ENCODE measurements at places on chromosomes 4 and X. TPM values are rescaled to one million over a fixed set of nuclear protein-coding genes. Genes with fewer than 3 reads are reported as not detected.

The HAND2 gene
- 0.15 TPM for total RNA-seq

The MSX1 gene
- 4.0 TPM for total RNA-seq

The SCFD2 gene
- 22.4 TPM for total RNA-seq

The NALF2 gene
- total RNA-seq = 0.11 TPM

The SUPT20HL1 gene
- not detected for total RNA-seq

The TRIM60 gene
- total RNA-seq = not detected

The ALB gene
- 8.3 TPM for total RNA-seq

DNA sequence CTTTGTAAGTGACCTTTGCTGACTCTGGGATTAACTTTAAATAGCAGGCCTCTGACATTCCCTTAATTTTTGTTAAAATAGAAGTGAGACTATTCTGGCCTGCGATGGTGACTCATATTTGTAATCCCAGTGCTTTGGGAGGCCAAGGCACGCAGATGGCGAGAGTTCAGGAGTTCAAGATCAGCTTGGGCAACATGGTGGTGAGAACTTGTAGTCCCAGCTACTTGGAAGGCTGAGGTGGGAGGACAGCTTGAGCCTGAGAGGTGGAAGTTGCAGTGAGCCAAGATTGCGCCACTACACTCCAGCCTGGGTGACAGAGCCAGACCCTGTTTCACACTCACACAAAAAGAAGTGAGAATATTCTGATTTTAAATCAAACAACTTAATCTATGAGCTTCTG, 27.3 kb downstream of the ZNF330 start:
- H3K4me1 ChIP-seq = no peaks in the 10 kb centered on the region
- no peak overlapping the region for H3K27ac ChIP-seq
- no peaks in the 10 kb centered on the region for H3K27me3 ChIP-seq

GRCh38 chrX:19747652-19748610, 139.5 kb downstream of the SH3KBP1 start:
- H3K4me1 ChIP-seq = no peaks in the 10 kb centered on the region
- H3K36me3 ChIP-seq = no peaks in the 10 kb centered on the region
- no peak for DNase-seq
- H3K27ac ChIP-seq = no peak overlapping the region
- H3K27me3 ChIP-seq = no peaks in the 10 kb centered on the region
- no peak overlapping the region for H3K4me3 ChIP-seq

DNA sequence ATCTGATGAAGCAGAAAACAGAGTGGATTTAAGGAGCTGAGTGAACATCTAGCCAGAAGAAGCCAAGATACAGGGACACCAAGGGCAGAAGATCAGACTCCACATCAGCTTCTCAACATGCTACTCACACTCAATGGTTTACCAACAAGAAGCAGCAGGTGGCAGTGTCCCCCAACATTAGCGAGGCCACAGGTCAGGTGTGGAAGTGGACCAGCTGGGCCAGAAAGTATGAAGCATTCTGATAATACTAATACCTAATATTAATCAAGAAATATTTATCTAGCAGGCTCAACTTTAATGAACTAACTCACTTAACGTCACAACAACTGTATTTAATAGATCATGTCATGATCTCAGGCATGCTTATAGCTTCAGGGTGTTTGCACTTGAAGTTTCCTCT, 73.4 kb upstream of the TTC29 start:
- H3K4me3 ChIP-seq = no peak overlapping the region
- H3K4me1 ChIP-seq = peaks cover 16% of the 10 kb centered on the region
- DNase-seq = peak; percentile 27
- H3K27me3 ChIP-seq = no peaks in the 10 kb centered on the region
- H3K27ac ChIP-seq = no peak overlapping the region
- H3K36me3 ChIP-seq = no peaks in the 10 kb centered on the region

- H3K27ac ChIP-seq = no peak overlapping the region
- H3K27me3 ChIP-seq = no peaks in the 10 kb centered on the region
- no peak overlapping the region for H3K4me3 ChIP-seq
- DNase-seq = no peak
These were observed 34.5 kb downstream of the KDM5C start for GRCh38 chrX:53190363-53190960.

DNA sequence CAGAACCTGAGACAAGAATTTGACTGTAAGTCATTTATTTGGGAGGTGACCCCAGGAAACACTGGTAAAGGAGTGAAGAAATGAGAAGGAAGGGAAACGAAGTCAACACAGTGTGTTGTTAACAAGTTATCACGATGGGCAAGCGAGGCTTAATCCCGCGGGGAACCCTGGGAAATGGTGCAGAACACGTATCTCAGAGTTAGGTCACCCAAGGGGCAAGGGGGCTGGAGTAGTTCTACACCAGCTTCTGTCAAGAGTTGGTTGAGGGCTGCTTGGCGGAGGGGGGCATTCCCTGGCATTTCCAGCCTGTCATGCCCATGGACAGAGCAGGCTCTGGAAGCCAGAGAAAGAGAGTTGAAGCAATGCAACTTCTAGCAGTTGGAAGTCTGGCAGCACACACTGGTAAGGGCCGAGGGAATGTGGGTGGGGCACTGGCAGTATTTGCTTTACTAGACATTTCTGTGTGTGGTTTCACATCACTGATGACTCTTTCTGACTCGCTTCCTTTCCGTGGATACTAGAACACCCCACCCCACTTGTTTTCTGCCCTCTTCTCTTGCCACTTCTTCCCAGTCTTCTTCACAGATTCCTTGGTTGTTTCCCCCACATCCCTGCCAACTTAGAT, 52.2 kb upstream of the ADGRG2 start:
- H3K4me1 ChIP-seq = no peaks in the 10 kb centered on the region
- H3K27me3 ChIP-seq = no peaks in the 10 kb centered on the region

DNA sequence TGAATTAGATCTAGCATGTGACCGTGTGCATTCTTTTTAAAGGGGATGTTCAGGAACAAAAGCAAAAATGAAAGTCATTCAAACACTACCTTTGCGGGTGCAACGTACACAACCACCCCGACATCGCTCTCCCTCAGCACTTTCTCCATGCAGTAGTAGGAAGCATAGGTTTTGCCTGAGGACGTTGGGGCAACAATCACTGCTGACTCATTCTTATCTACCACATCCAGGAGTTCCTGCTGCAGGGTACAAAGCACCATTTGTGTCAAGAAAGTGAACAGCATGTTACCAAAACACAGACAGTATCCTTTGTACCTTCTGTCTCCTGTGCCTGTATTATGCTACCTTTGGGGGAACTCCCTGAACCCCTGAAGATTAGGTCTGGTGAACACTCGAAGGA, 58.6 kb downstream of the DDX60L start:
- H3K27me3 ChIP-seq = no peaks in the 10 kb centered on the region
- H3K36me3 ChIP-seq = peaks cover 11% of the 10 kb centered on the region

GRCh38 chrX:88883200-88883599, 136.2 kb downstream of the CPXCR1 start:
- no peak overlapping the region for H3K27ac ChIP-seq
- H3K27me3 ChIP-seq = no peaks in the 10 kb centered on the region

- DNase-seq = no peak
- no peak overlapping the region for H3K4me3 ChIP-seq
- H3K27me3 ChIP-seq = no peaks in the 10 kb centered on the region
- no peaks in the 10 kb centered on the region for H3K36me3 ChIP-seq
- no peak overlapping the region for H3K27ac ChIP-seq
These were observed 56.9 kb downstream of the GABRB1 start for GRCh38 chr4:47088298-47088697.

GRCh38 chr4:94306713-94307112, 35.9 kb downstream of the HPGDS start:
- no peaks in the 10 kb centered on the region for H3K27me3 ChIP-seq
- no peaks in the 10 kb centered on the region for H3K36me3 ChIP-seq
- H3K4me1 ChIP-seq = no peaks in the 10 kb centered on the region
- H3K27ac ChIP-seq = no peak overlapping the region
- no peak overlapping the region for H3K4me3 ChIP-seq
- DNase-seq = no peak

GRCh38 chr4:27789773-27790172, 929.1 kb downstream of the STIM2 start:
- no peaks in the 10 kb centered on the region for H3K27me3 ChIP-seq
- no peak overlapping the region for H3K27ac ChIP-seq
- H3K36me3 ChIP-seq = no peaks in the 10 kb centered on the region
- no peaks in the 10 kb centered on the region for H3K4me1 ChIP-seq
- DNase-seq = no peak

DNA sequence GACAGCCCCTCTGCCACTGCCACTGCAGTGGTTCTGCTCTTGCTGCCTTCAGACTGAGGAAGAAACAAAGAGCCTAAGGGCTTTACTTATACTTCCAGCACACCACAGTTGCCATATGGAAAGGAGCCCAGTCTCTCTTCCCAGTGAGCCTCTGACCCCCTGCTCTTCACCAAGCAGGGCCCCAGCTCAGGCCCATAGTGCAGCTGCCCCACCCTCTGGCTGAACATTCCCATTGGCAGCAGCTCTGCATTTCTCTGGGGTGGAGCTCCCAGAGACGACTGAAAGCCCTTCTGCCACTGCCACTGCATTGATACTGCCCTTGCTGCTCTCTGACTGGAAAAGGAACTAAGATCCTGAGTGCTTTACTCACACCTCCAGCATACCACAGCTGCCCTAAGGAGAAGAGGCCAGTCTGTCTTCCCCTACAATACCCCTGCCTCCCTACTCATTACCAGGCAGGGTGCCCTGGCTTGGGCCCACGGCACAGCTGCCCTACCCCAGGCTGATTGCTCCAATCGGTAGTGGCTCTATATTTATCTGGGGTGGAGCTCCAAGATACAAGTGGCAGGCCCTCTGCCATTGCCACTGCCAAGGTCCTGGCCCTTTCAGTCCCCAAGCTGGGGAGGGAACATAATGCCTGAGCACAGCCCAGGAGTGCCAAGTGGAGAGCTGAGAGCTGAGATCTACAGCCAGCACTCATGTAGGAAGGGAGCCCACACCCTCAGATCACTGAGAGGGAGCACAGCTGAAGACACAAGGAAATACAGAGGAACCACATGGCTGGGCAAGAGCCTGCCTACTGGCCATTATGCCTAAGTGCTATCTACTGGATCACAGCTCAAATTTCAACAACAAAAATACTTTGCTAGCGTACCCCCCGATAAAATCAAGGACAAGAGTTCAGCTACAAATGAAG, 36.0 kb downstream of the AWAT2 start:
- H3K27me3 ChIP-seq = no peaks in the 10 kb centered on the region
- no peak overlapping the region for H3K4me3 ChIP-seq
- H3K4me1 ChIP-seq = no peaks in the 10 kb centered on the region
- DNase-seq = peak; percentile 79

DNA sequence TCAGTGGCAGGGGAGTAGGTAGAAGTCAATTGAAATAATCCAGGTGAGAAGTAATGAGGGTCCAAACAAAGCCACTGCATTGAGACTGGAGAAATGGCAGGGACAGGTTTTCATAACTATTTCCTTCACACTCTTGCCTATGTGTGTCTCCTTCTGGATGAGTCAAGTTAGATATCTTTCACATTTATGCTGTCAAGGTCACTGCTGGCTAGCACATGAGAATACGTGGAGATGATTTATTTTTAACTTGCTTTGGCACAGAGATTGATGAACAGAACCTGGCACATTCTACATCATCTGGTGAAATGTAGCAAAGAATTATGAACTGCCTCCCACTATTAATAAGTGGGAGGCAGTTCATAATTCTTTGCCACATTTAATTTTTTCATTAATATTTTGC, 66.7 kb upstream of the BOD1L1 start:
- H3K27ac ChIP-seq = peak overlapping the region; percentile 76
- no peak overlapping the region for H3K4me3 ChIP-seq
- no peaks in the 10 kb centered on the region for H3K27me3 ChIP-seq
- DNase-seq = no peak
- H3K4me1 ChIP-seq = no peaks in the 10 kb centered on the region
- H3K36me3 ChIP-seq = no peaks in the 10 kb centered on the region

- H3K27ac ChIP-seq = no peak overlapping the region
- DNase-seq = no peak
- peaks cover 4% of the 10 kb centered on the region for H3K4me1 ChIP-seq
- H3K36me3 ChIP-seq = no peaks in the 10 kb centered on the region
- no peak overlapping the region for H3K4me3 ChIP-seq
These were observed 16.2 kb downstream of the PRKX start for GRCh38 chrX:3697220-3697684.

DNA sequence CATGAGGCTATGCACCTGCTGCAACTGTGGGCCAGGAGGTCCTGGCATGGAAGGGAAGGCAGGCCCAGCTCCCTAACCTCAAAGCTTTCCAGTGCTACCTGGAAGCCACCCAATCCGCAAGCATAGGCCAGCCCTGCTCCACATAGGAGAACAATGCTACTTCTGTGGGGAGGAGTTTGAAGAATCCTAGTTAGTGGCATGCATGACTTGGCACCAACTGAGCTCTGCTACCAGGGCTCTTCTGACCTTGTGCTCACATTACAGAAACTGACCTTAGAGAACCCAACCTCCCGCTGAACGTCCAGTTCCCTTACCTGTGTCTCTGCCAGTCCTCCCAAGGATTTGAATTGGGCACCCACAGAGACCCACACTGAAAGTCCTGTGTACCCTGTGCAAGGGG, 58.8 kb downstream of the USP46 start:
- H3K27ac ChIP-seq = no peak overlapping the region
- peaks cover 13% of the 10 kb centered on the region for H3K4me1 ChIP-seq
- H3K27me3 ChIP-seq = no peaks in the 10 kb centered on the region
- DNase-seq = no peak

DNA sequence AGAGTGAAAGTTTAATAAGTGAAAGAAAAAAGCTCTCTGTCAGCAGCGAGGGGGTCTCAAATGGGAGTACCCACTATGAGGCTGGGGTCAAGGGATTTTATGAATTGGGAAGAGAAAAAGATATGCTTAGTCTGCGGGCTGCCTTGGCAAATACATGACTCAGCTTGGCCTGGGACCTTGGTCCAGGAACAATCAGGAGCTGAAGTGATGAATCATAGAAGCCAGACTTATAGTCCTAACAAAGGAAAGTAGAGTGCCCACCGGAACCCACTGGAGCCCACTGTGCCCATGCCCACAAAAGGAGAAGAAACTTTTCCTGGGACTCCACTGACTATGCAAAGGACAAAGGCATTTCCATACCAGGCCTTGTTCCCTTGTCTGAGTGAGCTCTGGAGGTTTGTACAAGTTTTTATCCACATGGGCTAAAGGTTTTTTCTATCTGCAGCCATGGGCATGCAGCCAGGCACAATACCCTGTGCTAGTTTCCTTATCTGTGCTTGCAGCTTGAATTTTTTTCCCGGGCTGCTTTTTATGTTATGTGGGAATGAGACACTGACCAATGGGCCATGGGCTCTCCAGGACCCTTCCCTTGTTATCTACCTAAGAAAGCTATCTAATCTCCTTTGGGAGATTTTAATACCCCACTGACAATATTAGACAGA, 201.7 kb downstream of the FAM133A start:
- H3K4me1 ChIP-seq = no peaks in the 10 kb centered on the region
- no peaks in the 10 kb centered on the region for H3K36me3 ChIP-seq
- no peak for DNase-seq
- H3K27ac ChIP-seq = no peak overlapping the region
- H3K4me3 ChIP-seq = no peak overlapping the region
- H3K27me3 ChIP-seq = no peaks in the 10 kb centered on the region
